ENCODE measurements at places on chromosomes 6 and 20.

DNA sequence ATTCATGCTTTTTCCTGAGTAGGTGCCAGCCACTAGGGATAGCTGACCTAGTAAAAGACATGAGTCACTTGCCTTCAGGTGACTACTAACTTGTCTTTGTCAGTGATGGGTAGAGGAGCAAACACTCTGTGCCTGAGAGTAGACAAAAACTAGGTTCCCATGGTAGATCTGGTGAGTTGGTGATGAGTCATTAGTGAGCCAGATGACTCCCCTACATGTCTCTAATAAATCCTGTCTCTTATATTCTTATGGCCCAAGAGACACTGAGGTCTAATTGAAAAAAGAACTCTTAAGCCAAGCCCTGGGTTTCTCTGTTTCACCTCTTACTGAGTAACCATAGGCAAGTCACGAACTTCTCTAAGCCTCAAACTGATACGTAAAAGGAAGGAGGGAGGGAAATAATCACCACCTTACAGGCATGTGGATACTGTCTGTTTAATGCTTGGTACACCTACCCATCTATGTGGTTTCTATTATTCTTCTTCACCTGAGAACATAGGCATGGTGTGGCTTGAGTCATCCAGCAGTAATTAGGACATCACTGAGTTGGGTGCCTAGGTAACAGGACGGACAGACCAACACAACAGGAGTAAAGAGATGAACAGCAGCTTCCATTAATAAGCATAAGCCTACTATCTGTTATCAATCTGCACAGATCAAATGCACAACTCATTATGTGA is 20.3 kb downstream of the TTPAL start:
- no peak for DNase-seq

GRCh38 chr6:164078532-164079274 is 664.2 kb downstream of the QKI start:
- DNase-seq: no peak

DNA sequence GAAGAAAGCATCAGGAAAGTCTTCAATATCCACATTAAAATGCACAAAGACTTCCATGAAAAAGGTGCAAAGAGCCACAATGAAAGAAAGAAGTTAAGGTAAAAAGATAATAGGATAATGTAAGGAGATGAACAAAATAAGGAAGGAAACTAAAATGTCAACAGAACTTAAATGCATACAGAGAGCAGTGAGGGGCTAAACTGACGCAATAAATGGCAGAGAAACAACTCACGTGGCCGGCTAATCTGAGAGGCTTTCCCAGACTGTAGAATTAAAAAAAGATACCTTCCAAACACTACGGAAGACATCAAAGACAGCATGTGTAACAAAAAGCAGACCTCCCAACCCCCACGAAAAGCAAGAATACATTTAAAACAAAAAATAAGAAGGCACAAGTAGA is 73.7 kb downstream of the GMDS start:
- no peak for DNase-seq

DNA sequence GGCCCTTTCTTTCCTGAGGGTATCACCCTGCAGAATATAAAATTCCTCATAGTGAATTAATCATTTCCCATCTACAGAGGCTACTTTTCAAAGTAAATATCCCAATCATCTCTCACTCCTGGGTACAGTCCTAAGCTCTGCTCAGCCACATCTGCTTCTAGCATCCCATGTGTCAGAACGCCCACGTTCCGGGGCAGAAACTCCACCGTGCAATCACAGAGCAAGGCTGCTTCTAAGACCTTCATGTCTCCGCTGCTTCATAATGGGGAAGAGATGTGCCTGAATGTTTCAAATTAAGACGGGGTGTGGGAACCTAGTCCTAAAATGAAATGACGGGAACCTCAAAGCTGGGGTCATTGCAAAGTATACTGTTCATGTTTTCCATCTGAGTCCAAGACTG is 208.8 kb upstream of the GMDS start:
- no peak for DNase-seq

GRCh38 chr6:43807228-43808061 is 37.4 kb downstream of the VEGFA start:
- DNase-seq: no peak

DNA sequence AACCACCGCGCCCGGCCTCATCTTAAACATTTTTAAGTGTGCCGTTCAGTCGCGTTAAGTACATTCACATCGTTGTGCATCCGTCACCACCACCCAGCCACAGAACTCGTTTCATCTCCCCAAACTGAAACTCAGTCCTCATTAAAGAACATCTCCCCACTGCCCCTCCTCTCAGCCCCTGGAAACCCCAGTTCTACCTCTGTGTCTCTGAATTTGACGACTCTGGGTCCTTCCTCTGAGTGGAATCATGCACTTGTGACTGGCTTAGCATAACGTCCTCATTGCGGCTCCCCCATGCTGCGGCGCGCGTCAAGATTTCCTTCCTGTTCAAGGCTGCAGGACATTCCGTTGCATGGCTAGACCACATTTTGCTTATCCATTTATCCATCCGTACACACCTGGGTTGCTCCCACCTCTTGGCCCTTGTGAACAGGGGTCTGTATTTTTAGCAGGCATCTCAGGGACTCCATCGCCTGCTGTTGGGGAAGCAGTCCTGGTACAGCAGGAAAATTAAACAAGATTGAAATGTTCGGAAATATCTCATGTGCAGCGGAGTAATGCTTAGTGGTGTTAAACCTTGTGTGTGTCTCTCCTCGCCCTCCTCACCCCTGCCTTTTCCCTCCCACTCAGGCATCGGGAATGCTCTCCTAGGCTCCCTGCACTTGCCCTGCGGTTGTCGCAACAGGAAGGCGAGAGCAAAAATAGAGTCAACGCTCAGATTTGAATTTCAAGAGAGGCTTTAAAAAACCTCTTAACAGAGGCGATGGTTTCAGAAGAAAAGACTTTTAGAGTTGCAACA is 127.9 kb downstream of the PXDC1 start:
- DNase-seq: no peak
